ENCODE measurements at places on chromosomes 2 and 18.

GRCh38 chr2:165456027-165456426 is 13.5 kb upstream of the CSRNP3 start:
- no peak for DNase-seq

- no peak for DNase-seq
These were observed 105.9 kb upstream of the SNTG2 start for GRCh38 chr2:844715-845114.

GRCh38 chr2:229407170-229407569 is 136.1 kb upstream of the PID1 start:
- DNase-seq, result no peak

GRCh38 chr2:234596696-234597575 is 100.1 kb upstream of the ARL4C start:
- no peak for DNase-seq

DNA sequence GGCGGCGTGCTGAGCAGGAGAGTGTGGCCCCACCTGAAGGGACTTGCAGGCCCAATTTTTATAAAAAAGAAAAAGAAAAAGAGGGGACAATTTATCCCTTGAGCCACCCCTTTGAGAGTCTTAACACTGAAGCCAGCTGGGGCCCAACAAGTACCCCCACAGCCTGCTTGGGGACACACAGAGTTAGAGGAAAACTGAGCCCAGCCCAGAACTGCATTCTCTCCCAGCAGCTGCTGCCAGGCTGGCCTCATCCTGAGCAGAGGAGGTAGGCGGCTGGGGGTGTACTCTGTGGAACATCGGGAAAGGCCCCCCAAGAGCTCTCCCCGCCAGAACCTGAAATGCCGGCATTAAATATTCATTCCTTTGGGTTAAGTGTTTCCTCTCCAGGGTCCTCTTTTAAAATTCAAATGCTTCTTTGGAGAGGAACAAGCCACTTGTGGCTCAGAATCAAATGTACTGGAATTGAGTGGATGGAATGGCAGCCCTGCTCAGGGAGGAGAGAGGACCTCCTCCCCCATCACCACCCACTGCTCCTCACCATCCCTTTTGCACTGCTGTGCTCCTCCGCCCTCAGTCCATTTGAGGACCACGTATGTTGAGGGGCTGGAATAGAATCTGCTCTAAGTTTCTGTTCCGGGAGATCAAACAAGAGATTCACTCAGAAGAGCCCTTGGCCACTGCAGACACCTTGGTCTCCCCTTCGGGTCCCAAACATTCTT is 45.6 kb downstream of the C1QL2 start:
- no peak for DNase-seq

DNA sequence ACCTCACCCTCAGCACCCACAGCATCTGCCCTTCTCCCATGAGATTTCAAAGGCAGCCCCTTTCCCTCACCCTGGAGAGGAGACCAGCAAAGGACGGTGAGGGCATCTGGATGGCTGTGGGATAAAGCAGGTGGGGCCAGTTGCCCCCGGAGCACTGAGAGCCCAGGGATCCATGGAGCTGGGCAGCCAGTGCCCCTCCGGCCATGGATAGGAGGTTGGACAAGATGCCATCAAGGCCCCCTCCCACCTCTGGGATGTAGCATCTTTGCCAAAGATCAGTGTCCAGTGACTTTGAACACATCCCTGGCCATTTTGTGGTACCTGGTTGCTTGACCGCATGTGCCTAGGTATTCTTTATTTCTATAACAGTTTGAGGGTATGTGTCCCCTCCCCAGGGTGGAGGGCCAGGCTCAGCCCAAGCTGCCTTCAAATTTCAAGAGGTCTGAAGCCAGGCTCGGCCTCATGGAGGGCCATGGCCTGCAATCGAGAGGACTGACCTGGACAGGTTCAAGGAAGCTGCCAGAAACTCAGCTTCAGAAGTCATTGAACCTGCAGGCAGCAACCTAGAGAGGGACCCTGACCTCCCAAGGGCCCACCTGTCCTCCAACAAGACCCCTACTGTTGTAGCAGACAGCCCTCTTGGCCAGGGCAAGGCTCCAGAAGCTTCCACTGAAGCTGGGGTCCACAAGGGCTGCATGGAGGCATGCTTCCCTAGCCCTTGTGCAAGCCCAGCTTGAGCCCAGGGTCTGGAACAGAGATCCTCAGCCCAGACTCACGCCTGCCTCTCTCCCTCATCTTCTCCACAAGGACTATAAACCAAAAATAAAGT is 55.5 kb upstream of the BIN1 start:
- no peak for DNase-seq

DNA sequence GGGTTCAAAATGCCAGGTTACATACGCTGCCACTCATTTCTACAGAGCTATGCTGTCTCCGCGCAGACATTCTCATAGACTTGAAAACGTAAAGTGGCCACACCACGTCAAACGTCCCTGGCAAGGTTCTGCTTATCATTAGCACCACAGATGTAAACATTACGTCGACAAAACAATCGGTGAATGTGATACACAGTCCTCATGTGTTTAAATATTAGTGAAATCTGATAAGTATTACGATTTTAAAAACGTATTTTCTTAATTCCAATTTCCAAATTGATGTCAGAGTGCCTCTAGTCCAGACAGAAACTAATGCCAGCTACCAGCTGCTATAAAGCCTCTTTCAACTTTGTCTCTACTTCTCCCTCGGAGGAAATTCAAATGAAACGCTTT is 1.2 kb downstream of the STK17B start:
- peak; percentile 4 for DNase-seq

DNA sequence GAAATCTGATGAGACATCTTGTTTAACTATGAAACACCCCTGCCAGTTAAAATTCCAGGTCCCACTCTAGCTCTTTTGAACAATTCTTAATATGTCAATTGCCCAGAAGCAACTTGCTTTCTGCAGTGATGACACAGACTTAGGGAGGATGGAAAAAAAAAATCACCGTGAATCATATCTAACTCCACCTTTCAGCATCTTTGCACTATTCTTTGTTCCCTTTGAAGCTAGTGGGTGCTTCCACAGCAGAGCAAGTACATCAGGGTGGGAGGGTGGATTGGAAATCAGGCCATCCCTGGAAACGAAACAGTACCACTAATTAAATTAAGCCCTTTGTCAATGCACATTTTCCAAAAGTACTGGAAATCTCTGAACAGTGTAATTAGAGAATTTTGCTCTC is 324.3 kb upstream of the MEIS1 start:
- no peak for DNase-seq

- DNase-seq, result no peak
These were observed 244.2 kb upstream of the ACVR2A start for GRCh38 chr2:147600646-147601045.

GRCh38 chr18:79545255-79545654 is 134.3 kb upstream of the CTDP1 start:
- no peak for DNase-seq
